Fibroblast of mammary gland (primary cell): ENCODE measurements at places on chromosomes 13 and 19.

GRCh38 chr13:32033744-32034143 is 2.2 kb downstream of the FRY start:
- DNase-seq = no peak

DNA sequence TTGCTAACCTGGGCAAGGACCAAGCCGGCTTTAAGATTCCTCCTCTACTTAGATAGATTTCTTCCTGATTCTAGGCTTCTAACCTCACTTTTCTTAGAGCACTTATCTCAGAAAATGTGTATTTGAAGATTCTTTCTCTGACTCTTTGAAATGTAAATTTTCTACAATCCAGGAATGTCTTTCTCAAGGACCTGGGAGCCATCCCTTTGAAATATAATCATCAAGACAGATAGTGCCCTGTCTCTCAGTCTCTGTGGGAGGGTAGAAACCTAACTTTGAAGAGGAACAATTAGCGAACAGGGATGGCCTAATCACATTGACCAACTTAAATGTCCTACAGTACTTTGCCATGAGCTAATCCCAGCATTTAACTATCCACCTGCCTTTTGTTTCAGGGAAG is 1646.0 kb downstream of the PCDH9 start:
- no peak for DNase-seq

- peak; percentile 78 for DNase-seq
These were observed 222.6 kb upstream of the MAB21L1 start for GRCh38 chr13:35698911-35699576.

DNA sequence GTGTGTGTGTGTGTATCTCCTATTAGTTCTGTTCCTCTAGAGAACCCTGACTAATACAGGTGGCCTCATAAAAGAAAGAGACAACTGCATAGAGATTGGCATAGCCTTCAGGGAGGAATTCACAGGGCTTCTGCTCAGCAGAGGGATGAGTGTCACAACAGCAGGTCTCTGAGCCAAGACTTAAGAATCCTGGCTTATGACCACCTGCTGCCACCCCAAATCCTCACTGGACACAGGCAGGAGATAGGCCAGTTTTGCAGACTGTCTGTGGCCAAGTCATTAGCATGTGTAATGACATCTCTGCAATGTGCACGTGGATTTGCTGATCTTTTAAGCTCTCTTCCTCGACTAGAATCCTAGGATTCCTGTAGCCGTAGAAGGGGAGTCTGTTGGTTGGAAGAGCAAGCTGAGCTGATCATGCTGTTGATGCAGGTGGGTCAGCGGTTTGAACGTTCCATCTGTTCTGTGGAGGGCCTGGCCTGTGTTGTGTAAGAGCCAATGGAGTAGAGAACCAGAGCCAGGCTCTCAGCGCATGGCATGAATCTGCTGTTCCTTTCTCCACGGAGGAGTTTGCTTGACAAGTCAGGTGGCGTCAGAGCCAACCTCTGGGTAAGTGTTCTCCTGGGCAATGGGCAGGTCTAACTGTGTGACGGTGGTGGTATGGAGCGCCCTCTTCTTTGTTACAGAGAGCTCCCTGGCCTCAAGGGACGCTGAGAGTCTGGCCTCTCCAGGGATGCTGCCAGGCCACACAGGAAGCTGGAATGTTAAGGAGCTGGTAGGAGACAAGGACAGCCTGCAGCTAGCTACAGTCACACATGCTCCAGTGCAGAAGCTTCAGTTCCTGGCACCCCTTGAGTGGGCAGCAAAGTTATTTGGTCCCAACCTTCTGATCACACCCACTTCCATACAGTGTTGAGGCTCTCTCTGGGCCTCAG is 503.1 kb downstream of the FOXO1 start:
- no peak for DNase-seq

- DNase-seq = no peak
These were observed 414.1 kb upstream of the SLITRK1 start for GRCh38 chr13:84296401-84296800.

- peak; percentile 85 for DNase-seq
These were observed 8.7 kb upstream of the ATP12A start for GRCh38 chr13:24671386-24672113.

DNA sequence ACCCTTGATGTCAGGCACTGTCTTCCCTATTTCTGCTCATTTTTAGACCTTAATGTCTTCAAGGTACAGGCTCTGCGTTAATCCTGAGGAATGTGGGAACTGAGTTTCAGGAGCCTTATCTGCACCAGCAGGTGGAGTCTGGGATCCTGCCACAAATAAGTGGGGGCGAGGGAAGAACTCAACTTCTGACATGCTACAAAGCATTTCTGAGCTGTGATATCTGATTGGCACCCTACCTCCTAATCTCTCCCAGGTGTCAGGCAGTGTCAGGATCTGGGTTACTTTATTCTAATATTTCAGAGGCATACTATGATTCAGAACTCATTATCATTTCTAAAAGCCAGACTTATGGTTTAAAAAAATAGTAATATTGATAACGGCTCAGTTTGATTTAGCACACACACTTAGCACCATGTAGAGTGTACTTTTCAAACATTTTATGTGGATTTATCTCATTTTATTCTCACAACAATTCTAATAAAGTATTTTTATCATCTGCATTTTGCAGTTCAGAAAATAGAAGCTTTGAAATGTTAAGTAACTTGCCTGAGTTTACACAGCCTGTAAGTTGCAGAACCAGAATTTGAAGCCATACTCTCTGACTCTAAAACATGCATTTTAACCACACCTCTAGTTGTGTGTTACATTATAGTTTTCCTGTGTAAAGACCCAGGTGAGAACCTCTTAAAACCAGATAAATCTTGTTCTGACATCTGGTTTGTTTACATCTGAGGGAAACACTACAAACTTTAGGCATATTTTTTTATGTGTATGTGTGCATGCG is 358.6 kb downstream of the TDRD3 start:
- DNase-seq = no peak

DNA sequence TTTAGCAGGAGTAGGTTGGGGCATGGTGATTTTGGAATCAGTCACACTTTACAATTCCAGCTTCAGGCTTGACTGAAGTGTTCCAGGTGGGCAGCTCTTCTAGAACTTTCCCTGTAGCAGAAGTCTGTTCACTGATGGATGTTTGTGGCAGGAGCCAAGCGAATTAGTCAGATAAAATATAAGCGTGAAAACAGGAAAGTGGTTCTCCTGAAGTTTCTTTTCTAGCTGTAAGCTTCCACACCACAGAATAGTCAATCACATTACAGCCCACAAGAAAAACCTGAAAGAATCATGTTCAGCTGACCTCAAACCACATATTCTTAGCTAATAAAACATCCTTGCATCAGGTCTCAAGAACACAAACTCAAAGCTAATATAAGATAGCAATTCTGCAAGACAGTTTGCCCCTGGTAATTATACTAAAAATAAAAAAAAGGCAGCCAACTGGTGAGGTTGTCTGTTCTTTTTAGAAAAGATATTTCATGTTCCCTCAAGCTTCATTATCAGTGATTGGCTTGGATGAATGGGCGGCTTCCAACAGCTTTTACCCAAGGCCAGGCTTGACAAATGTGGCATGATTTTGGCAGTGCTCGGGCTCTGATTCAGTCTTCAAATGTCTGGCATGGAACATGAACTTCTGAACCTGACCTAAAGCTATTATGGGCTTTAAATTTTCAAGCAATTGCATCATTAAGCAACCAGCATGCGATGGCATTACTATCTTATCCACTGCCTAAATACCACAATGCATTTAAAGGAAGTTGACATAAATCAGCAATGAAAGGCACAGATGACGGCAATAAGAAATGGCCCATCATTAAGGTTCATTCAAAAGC is 136.8 kb downstream of the DCLK1 start:
- peak; percentile 96 for DNase-seq

GRCh38 chr13:75318138-75318833 is 163.7 kb downstream of the TBC1D4 start:
- no peak for DNase-seq

- no peak for DNase-seq
These were observed 12.6 kb downstream of the MKNK2 start for GRCh38 chr19:2038284-2039088.

GRCh38 chr19:17484520-17485185 is 14.3 kb downstream of the SLC27A1 start:
- DNase-seq = no peak

DNA sequence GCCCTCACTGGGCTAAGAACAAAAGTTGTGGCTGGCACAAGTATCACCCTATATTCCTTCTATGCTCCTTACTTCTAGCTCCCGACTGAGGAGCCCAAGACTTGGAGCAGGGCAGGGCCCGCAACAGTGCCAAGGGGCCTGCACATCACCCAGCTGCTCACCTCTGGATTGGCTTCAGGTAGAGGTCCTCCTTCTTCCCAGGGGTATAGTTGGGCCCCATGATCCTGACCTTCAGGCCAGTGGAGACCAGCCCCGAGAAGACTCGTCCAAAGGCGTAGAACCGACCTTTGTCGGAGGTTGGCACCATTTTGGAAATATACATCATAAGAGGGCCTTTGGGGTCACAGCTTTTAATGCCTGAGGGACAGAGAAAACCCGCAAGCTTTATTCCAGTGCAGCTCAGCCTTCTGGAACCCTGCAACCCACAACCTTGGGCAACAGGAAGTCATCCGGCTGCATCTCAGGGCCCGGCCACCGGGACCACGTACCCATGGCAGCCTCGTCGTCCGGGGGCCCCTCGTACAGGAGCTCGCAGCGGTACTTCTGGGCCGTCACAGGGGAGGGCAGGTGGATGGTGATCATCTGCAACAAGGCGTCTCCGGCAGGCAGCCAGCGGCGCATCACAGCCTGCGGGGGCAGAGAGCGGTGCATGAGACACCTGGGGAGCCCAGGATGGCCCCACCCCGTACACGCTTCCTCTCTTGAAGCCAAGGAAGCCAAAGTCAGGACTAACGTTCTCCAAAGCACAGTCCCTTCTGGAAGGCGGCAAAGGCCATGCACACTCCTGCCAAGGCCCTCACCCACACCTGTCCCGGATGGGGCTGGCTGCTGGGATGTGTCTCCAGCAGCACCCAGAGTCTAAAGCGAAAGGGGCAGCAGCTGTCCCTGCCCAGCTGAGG is 4.7 kb downstream of the EEF2 start:
- DNase-seq = no peak

- DNase-seq = no peak
These were observed 12.8 kb downstream of the POP4 start for GRCh38 chr19:29618871-29619270.

- peak; percentile 4 for DNase-seq
These were observed 695.6 kb downstream of the PCDH9 start for GRCh38 chr13:66534561-66534960.

DNA sequence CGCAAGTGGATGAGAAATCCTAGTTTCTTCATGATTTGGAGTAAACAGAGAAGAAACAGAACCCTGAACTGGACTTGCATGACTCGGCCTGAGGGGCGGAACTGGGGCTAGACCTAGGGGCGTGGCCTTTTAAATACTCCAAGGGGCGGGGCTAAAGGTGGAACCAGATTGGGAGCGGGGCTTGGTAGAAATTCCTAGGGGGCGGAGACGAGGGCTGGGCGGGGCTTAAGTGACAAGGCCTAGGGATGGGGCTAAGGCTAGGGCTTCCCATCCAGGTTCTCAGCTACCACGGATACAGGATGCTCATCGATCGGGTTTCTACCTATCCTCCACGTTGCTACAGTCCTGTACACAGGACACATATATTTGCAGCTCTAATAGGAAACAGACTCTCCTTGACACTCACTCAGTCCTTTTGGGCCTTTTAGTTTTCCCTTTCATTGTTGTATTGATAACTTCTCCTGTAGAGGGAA is 372 bp upstream of the ZNF699 start:
- DNase-seq = peak; percentile 89
